HFF-Myc (cell line): ENCODE measurements at places on chromosomes 6 and 20.
A peak's percentile ranks its signal among the peaks of the same experiment; 100 is the strongest.

DNA sequence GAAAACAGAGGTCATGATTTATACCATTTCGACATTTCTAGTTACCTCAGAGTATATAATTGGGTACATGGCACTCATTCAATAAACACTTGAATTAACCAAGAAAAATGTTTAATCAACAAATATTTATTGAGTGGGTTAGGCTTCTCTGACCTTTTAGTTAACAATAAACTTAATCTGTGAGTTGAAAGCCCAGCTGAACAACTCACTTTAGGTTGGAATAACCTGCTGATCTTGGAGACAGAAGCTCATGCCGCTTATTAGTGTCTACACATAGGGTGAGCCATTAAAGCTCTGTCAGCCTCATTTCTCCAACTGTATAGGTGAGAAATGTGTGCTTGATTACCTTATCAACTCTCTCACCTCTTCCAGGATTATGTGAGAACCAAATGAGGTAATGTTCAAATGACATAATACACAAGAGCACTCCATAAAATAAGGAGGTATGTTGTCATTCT lies 98.2 kb upstream of the DTNBP1 start:
- DNase-seq, result no peak

DNA sequence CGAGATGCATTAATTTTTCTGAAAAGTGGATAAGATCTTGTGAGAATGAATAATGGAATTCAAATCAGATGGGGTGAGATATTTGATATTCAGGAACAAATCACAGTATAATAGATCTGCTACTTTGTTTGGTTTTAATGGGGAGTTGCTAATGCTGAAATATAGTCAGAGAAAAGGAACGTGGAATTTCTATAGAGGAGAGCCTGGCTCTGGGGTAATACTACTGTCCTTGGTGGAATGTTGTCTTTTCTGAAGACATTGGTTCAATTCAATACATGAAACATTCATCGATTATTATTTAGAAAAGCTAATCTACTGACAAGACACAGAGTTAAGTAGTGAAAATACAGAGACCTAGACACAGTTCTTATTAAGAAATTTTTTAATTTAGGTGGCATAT lies 108.6 kb downstream of the ESR1 start:
- no peak for DNase-seq

GRCh38 chr20:62832212-62832922 lies 15.5 kb downstream of the COL9A3 start:
- DNase-seq, result no peak

GRCh38 chr20:25256226-25256859 lies 8.5 kb downstream of the PYGB start:
- no peak for DNase-seq

- DNase-seq, result no peak
These were observed 29.0 kb downstream of the COL19A1 start for GRCh38 chr6:69895396-69895795.

- no peak for DNase-seq
These were observed 8.0 kb downstream of the JAG1 start for GRCh38 chr20:10665791-10666190.

GRCh38 chr6:105977934-105978504 lies 108.1 kb upstream of the PRDM1 start:
- DNase-seq, result no peak

- DNase-seq, result no peak
These were observed 76.1 kb upstream of the PRL start for GRCh38 chr6:22372922-22373321.

DNA sequence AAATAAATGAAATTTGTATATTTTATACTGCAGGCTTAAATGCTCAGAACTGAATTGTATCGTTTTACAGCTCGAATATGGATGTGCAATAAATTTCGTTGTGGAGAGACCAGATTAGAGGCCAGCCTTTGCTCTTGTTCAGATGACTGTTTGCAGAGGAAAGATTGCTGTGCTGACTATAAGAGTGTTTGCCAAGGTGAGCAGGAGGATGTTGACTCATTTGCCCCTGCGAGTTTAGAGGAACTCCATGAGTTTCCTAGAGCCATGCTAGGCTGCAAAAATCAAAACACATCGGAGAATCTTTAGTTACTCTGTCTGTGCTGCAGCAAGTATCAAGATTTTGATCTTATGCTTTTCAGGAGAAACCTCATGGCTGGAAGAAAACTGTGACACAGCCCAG lies 15.4 kb downstream of the ENPP3 start:
- DNase-seq, result no peak

DNA sequence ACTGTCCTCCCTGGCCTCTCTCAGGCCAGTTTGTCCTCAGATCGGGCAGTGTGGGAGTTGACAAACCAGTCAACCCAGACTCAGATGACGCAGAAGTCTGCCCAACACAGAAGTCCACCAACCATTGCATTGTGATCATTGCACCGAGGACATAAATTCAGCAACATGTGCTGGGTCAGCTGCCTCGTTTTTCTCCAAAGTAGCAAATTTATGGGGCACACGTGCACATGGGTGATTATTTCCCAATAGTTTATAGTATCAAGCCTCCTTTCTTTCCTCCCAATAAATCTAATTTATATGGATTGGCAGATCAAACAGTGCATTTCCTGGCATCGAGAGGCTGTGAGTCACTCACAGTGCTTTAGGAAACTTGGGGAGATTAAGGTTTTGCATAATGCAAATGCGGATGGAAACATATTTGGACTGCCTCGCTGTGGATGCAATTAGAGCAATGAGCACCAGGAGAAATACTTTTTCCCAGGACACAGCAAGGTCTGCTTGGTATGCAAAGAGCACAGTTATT lies 413.7 kb upstream of the SULF2 start:
- DNase-seq, result peak; percentile 3

DNA sequence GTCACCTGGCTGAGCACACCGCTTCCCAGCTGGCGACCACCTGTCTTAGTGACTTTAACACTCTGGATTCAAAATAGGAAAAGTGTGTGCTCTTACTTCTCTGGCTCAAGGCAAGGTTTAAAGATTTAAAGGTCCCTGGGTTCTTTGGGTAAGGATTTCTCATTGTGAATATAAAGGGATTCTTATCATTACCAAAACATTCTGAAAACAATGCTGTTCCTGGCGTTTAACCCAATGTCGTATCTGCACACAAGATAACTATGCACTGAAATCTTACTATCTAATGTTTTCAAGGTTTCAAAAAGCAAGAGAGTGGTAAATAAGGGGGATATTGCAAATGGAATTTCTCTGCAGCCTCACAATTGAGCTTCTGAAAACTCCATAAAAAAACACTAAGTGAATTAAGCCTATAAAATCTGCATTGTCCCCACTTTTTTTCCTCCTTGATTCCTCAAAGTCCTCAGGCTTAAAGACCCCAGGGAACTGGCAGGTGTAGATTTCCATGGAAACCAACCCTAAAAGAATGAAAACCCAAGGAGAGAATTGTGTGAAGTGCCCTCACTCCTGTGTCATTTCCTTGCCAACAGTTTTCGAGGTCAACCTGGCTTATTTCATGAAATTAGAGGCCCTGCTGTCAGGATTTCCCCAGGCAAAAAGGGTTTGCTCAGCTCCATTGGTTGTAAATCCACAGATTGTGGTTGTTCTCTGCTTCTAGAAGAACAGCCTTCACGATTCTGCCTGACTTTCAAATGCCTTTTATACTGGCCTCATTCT lies 44.0 kb downstream of the BMP2 start:
- no peak for DNase-seq

GRCh38 chr20:56360908-56361205 lies 2.1 kb downstream of the FAM210B start:
- DNase-seq, result no peak

- no peak for DNase-seq
These were observed 48.2 kb downstream of the CPNE5 start for GRCh38 chr6:36791085-36791484.
